NAMALWA (cell line): ENCODE measurements at places on chromosomes 12 and 14.

GRCh38 chr12:52600475-52600874 lies 788 bp downstream of the KRT72 start:
- no peak for DNase-seq

- DNase-seq: no peak
Observed at GRCh38 chr12:105235281-105235731, 668 bp downstream of the APPL2 start.

DNA sequence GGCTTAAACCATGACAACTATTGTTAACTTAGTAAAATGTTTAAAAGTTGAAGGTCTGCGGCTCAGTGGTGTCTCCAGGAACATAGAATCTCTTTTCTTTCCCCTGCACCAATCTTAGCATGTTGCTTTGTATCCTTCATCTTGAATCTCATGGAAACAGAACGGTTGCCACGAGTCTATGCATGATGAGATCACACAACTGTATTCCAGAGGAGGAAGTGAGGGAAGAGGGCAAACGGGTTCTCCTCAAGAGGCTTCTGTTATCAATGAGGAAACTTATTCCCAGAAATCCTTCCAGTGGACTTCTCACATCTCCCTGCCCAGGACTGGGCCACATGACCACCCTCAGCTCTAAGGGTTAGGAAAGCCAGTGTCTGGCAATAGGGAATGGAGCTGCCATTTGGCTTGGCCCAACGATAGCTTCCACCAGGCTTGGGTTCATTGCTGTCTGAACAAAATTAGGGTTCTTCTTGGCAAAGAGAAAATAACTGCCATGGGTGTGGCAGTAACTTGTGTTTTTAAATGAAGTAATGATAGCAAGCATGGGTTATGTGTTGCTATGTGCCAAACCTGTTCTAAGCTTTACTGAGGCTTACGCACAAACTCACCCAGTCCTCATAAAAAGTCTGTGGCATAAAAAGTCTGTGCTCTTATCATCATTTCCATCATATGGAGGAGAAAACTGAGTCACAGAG lies 17.4 kb downstream of the PLXNC1 start:
- DNase-seq: no peak

DNA sequence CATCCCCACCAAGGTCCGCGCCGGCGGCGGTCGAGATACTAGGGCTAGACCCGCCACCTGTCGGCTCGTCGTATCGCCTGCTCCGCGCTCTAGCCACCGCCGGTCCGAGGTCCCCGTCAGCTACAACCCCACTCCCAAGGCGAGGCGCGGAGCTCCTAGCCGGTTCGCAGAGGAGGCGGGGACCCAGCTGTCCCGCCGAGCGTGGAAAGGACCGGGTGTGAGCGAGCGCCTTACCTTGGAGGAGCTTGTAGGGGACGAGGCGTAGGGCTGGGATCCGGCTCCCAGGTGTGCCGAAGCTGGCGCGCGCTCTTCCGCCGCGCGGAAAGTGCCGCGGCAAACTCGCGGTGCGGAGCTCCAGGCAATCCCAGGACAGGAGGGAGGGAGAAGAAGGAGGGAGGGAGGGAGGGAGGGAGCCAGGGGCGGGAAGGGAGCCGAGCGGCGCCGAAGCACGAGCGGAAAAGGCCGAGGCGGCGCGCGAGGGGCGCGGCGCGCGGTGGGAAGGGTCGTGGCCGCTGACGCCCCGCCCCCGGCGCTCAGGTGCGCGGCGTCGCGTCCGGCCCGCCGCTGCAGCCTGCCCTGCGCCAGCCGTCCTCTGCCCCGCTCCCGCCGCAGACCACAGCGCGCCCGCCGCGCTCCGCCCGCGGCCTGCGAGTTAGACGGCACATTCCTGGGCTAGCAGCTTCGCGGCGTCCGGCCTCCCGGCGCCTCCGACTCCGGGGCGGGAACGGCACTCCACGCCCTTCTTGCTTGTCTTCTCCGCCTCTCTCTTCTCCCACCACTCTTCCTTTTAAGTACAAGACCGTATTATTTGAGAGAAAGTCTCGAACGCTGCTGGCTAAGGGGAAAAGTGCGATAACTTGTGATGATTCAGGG lies at the start of gene PAWR:
Gene PAWR (minus strand): TSS at position 327 of the 873 bp plus-strand sequence. CDS start 720 bp downstream, outside the sequence.
- peak; percentile 86 for DNase-seq

DNA sequence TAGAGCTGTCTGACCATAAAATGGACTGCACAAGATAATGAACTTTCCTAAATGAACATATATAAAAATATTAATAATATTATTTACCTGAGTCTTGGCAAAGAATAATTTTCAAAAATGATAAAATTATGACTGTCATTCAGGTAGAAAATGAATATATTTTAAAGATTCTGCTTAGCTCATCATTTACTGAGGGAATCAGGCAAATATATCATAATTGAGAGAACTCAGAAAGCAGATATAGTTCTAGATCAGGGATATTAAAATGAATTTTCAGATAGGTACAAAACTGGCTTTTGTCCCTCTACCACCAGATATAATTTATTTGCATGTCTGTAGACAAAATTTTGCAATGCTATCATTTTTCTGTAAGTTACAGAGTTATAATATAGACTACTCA lies 86.1 kb upstream of the CPM start:
- DNase-seq: no peak

GRCh38 chr12:39064708-39065107 lies 159.3 kb upstream of the CPNE8 start:
- no peak for DNase-seq

DNA sequence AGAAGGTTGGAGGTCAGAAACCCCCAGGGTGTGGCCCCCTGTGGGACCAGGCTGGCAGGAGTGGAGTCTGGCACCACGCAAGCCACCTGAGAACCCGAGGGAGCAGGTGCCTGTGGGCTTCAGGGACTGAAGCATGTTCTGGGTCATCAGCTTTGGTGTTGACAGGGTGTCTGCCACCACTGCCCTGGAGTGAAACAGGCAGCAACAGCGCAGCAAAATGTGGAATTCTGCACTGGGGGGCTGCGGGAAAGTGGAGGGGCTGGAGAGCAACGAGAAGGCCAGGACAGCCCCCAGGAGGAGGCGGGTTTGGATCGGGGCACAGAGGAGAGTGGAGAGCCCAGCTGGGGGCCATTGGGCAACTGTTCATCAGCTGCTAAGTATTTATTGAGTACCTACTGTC lies 15.9 kb downstream of the PHETA1 start:
- no peak for DNase-seq

DNA sequence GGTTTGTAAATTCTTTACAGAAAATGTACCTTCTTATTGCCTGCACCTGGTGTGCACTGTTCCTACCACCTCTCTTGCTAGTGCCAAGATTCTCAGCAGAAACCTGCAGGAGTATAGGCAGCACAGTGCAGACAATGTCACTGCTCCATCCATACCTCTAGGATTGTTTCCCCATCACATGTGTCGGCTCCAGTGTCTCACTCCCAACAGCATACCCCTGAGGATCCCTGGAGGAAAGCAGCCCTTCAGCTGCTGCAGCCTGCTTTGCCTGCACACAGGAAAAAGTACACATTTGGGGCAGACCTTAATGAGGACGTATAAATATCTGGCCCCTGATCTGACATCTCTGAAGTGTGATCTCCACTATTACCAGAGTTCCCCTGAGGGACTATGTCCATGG lies 235.5 kb downstream of the MDGA2 start:
- DNase-seq: no peak

DNA sequence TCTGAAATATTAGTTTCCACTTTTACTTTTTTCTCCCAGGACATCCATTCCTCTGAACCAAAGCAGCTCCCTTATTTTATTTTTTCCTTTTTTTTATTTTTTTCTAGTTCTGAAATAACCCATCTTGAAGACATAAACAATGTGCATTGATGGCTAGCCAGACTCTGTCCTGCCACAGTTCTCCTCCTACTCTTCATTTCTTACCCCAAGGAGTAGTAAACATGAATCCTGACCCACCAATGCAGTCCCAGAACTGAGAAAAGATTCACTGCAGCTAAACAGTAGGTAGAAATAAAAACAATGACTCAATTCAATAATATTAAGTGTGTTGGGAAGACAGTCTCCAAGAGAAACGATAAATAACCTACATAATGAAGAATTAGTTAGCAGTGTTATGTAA lies 65.7 kb upstream of the NOVA1 start:
- no peak for DNase-seq

GRCh38 chr14:22519877-22520685 lies 68.9 kb downstream of the DAD1 start:
- no peak for DNase-seq

- no peak for DNase-seq
Observed at GRCh38 chr12:74626397-74626796, 88.8 kb downstream of the ATXN7L3B start.

DNA sequence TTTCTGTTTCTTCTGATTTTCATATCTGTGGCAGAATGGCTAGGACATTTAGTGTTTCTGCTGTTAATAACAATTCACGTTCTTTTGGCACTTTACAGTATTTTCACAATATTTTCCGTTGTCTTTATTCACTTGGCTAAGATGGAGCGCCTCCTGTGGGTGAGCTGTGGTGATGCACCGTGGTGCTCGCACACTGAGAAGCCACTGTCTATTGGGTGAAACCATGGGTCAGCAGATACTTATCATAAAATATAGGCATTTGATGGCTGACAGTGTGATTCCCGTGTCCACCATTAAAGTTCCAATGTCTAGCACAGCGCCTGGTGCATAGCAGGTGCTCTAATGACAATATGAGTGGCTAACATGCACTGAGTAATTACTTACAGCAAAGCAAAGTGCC lies 141.8 kb downstream of the VRK1 start:
- DNase-seq: no peak

DNA sequence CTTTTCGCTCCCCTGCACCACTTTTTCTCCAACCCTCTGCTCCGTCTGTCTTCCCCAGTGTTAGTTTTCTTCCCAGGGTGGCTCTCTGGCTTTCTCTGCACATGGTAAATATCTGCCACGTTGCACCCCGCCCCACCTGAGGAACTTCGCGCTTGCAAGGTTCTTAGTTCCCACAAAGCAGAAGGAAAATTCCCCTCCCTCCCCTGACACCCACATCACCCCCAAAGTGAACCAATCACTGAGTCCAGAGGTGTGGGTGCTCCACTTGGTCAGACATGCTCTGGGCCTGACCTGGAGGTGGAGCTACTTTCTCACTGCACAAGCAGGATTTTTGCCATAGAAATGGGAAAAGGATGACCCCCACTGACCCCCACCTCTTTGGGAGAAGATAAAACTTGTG lies 415.0 kb downstream of the FUT8 start:
- DNase-seq: no peak
